Thoracic aorta (tissue), 2 donors: ENCODE measurements at places on chromosomes 1 and 21.

DNA sequence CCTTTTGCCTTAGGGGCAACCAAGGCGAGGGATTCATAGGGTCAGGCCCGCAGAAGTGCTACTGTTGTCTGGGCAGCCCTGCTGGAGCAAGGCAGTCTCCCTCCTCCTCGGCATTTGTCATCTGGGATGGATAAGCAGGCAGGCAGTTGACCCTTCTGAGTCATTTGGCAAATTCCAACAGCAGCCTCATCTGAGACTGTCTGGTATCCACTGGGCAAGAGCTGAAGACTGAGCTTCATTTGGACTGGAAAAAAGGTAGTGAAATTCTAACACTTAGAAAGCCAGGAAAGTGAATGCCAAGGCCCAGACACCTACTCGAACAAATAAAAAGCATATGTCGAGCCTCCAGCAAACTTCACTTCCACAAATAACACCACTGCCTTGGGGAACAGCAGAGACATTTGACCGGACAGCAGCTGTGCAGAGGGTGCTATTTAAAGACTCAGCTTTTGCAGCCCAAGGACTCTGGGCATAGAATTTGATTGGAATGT lies 4.0 kb upstream of the ZBTB40 start:
- peaks cover 9% of the 10 kb centered on the region for H3K4me1 ChIP-seq
- H3K36me3 ChIP-seq, result no peaks in the 10 kb centered on the region
- DNase-seq, result no peak
- no peaks in the 10 kb centered on the region for H3K27me3 ChIP-seq

GRCh38 chr1:147627435-147628110 lies 42.8 kb downstream of the ACP6 start:
- DNase-seq, result no peak
- H3K27ac ChIP-seq, result no peak overlapping the region
- H3K27me3 ChIP-seq, result no peaks in the 10 kb centered on the region
- H3K4me1 ChIP-seq, result no peaks in the 10 kb centered on the region

DNA sequence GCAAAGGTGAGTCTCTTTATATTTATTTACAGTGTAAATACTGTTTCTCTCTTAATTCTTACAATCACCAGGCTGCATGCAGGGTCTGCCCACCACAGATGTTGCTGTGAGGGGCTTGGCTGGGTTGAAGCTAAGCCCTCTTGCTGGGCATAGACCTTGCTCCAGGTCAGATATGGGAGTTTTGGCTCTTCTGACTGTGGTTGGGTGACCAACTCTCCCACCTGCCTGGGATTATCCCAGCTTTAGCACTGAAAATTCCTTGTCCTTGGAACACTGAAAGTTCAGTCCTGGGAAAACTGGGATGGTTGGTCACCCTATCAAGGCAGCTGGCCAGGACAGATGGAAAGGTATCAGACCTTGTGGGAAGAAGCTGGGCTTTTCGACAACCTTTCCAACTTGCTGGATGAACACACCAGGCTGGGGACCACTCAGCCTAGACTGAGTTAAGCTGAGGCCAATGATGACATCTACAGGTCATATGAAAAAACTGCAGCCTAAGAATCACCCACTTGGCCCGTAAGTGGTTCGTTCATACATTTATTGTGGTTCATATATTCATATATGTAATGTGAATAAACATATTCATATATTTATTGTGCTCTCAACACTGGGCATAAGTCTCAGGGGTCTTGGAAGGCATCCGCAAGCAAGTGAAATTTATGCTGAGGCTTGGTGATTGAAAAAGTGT lies 26.6 kb upstream of the HPDL start:
- peaks cover 5% of the 10 kb centered on the region for H3K4me1 ChIP-seq
- no peaks in the 10 kb centered on the region for H3K36me3 ChIP-seq

DNA sequence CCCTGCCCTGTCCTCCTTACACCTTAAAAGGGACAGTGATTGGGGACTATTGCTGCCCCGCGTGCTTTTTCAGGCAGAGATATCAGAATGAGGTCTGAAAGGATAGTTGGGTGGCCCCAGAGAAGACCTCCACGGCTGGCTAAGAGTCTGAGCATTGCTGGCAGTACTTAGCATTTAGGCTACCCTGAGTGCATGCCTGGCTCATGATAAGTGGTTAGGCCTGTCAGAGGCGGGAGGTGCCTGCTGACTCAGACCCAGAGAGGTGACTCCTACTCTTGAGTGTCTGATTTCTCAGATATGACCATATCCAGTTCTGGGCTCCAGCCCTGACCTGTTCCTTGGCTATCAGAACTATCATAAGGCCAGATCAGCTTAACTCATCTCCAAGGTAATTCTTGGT lies 213.7 kb downstream of the PBX1 start:
- no peaks in the 10 kb centered on the region for H3K36me3 ChIP-seq
- H3K27ac ChIP-seq, result peak overlapping the region; percentile 64
- no peaks in the 10 kb centered on the region for H3K27me3 ChIP-seq
- DNase-seq, result peak; percentile 60
- H3K4me3 ChIP-seq, result no peak overlapping the region
- peaks cover 23% of the 10 kb centered on the region for H3K4me1 ChIP-seq

- no peak overlapping the region for H3K4me3 ChIP-seq
- no peak overlapping the region for H3K27ac ChIP-seq
- peaks cover 18% of the 10 kb centered on the region for H3K36me3 ChIP-seq
- no peaks in the 10 kb centered on the region for H3K27me3 ChIP-seq
These were observed 2.9 kb downstream of the EIF2D start for GRCh38 chr1:206609229-206609991.

DNA sequence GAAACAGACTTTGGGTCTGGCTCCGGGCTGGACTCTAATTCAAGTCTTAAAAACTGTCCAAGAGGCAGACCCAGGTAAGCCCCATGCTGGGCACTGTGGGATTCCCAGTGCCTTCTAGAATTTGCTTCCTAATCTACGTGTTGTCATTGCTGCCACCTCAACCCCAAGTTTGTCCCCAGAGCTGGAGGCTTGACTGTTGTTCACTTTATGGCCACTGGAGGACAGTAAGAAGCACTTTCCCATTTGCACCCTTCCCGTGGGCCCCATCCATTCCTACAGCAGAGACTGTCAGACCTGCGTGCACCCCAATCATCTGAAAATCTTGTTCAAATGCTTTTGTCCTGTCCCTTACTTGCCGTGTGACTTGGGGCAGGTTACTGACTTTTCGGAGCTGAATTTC lies 29.4 kb upstream of the VASH2 start:
- no peaks in the 10 kb centered on the region for H3K27me3 ChIP-seq
- peaks cover 9% of the 10 kb centered on the region for H3K4me1 ChIP-seq
- H3K27ac ChIP-seq, result no peak overlapping the region
- no peak overlapping the region for H3K4me3 ChIP-seq
- no peaks in the 10 kb centered on the region for H3K36me3 ChIP-seq

DNA sequence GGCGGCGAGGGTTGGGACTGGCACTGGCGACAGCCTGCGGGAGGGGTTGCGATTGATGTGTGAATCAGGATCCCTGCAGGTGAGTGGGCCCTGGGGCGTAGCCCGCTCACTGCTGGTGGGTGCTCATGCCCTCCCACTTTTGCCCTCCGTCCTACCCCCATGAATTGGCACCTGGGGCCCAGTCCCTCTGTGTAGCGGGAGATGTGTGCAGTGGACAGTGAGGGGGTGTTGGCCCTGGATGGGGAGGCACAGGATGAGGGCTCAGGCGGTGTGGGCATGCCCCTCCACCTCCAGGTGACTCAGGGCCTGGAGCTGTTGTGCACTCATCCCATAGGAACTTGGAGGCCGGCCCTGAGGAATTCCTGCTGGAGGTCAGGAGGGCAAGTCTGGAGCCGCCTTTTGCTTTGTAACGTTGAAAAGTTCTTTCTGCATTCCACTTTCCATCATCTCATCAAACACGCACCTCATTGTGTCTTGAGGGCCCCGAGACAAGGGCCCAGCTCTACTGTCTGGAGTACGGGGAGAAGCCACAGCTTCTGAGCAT lies 3.0 kb downstream of the PEAR1 start:
- H3K4me1 ChIP-seq, result peaks cover 17% of the 10 kb centered on the region
- no peaks in the 10 kb centered on the region for H3K27me3 ChIP-seq
- no peak overlapping the region for H3K4me3 ChIP-seq
- peak overlapping the region; percentile 82 for H3K27ac ChIP-seq

DNA sequence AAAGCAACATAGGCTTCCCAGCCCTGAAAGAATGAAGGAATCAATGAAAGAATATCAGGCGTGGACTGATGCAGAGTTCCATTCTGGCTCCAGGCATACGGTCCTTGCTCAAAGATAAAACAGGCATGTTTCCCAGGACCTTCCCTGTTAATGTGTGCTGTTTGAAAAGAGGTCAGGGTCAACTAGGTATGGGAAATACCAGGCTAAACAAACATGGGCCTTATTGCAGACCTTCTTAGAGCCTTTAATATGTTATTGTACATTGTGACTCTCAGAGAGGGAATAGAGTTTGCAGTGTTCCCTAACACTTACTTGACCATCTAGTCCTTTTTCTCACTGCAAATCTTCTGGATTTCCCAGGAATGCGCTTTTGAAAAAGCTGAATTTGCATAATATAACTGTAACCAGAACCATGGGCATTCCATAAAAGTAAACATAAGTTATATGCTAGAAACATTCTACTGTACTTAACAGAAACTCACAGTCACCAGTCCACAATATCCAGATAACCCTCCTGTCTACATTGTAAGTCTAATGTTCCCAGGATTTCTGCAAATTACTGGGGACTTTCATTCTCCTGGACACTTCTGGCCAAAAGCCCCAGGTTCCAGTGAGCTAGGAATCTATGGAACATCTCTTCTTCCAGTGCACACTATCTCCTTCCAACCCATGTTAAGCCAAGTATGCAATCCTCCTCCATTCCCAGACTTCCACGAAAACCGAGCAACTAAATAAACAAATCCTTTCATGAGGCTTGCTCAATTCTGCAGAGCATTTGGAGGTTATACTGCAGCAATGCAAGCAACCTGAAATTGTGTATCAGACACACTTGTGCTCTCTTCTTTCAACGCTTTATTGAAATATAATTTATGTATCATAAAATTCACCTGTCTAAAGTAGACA lies 486.6 kb downstream of the SETD4 start:
- DNase-seq, result no peak
- no peak overlapping the region for H3K27ac ChIP-seq

GRCh38 chr1:11441211-11441952 lies 37.6 kb upstream of the DISP3 start:
- no peaks in the 10 kb centered on the region for H3K4me1 ChIP-seq
- H3K36me3 ChIP-seq, result no peaks in the 10 kb centered on the region
- no peak overlapping the region for H3K27ac ChIP-seq
- no peaks in the 10 kb centered on the region for H3K27me3 ChIP-seq
- no peak overlapping the region for H3K4me3 ChIP-seq

DNA sequence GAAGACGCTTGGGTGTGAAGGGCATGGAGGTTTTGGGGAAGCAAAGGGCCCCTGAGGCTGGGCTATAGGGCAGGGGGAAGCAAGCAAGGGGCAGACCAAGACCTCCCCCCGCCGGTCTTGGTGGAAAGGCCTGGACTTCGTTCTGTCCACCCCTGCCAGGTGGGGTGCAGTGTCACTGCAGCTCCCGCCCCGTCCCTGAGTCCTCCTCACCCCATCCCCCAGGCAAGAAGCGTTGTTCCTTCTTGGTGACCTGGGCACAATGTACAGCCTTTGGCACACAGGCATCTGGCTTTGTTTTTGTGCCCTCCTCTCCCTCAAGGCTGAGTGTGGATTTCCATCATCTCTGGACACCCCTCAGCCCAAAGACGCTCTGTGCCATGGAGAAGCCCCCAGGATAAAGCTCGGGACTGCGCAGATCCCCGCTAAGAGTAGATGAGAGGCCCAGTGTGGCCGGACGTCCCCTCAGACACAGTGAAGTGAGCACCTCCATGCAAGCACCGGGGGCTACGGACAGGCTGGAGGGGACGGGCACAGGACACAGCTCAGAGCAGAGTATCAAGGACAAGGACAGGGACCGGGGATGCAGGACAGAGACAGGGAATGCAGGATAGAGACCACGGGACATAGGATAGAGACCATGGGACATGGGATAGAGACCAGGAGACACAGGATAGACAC lies 89.4 kb upstream of the ACTRT2 start:
- H3K36me3 ChIP-seq, result no peaks in the 10 kb centered on the region
- peaks cover 18% of the 10 kb centered on the region for H3K4me1 ChIP-seq
- DNase-seq, result no peak
- H3K27me3 ChIP-seq, result no peaks in the 10 kb centered on the region
- H3K27ac ChIP-seq, result no peak overlapping the region
- H3K4me3 ChIP-seq, result no peak overlapping the region

GRCh38 chr1:232174306-232174705 lies 455.6 kb downstream of the SIPA1L2 start:
- DNase-seq, result no peak
- no peak overlapping the region for H3K4me3 ChIP-seq
- no peaks in the 10 kb centered on the region for H3K4me1 ChIP-seq
- H3K27me3 ChIP-seq, result no peaks in the 10 kb centered on the region
- no peak overlapping the region for H3K27ac ChIP-seq

DNA sequence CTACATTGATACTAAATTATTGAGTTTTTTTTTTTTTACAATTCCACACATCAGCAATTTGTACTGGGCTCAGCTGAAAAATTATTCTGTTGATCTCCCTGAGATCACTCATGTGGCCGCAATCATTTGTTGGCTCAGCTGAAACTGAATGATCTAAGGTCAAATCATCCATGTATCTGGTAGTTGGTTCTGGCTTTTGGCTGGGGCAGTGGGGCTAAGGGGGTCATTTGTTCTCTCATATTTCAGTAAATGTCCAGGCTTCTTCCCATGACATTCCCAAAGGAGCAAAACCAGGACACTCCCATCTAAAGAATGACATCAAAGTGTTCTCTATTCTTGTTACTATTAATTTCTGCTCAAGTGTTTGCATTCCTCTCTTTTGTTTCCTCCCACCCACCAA lies 806.7 kb upstream of the ADGRL2 start:
- no peaks in the 10 kb centered on the region for H3K4me1 ChIP-seq
- H3K36me3 ChIP-seq, result no peaks in the 10 kb centered on the region
- no peaks in the 10 kb centered on the region for H3K27me3 ChIP-seq
- no peak overlapping the region for H3K27ac ChIP-seq
- no peak overlapping the region for H3K4me3 ChIP-seq

GRCh38 chr1:164736137-164736536 lies 177.2 kb downstream of the PBX1 start:
- no peaks in the 10 kb centered on the region for H3K27me3 ChIP-seq
- H3K27ac ChIP-seq, result no peak overlapping the region
- H3K4me3 ChIP-seq, result no peak overlapping the region
- no peaks in the 10 kb centered on the region for H3K4me1 ChIP-seq
- no peaks in the 10 kb centered on the region for H3K36me3 ChIP-seq
- no peak for DNase-seq

- no peak for DNase-seq
- no peaks in the 10 kb centered on the region for H3K36me3 ChIP-seq
- no peaks in the 10 kb centered on the region for H3K4me1 ChIP-seq
- no peak overlapping the region for H3K27ac ChIP-seq
These were observed 37.0 kb upstream of the CAMK1G start for GRCh38 chr1:209546390-209547085.

DNA sequence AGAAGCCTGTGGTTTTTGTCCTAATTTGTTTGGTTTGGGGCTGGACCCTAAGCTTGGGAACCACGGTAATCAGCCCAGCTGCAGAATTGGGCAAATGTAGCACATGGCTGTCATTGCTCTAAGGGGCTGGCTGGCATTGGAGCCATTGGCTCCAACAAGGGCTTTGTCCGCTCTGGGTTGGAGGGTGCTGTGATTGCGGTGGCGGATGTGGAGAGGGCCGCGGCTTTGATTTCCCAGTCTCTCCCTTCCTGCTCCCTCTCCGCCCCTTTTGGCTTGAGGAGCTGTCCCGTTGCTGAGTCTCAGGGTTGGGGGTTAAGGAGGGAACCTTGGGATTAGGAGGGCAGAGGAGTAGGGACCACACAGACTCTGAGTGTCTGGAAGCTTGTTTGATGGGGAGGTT lies 91.7 kb upstream of the CD34 start:
- H3K27me3 ChIP-seq, result no peaks in the 10 kb centered on the region
- no peak overlapping the region for H3K4me3 ChIP-seq
- no peak for DNase-seq
- no peaks in the 10 kb centered on the region for H3K4me1 ChIP-seq
- H3K27ac ChIP-seq, result no peak overlapping the region
- no peaks in the 10 kb centered on the region for H3K36me3 ChIP-seq
